ENCODE measurements at places on chromosomes 12 and 14.

DNA sequence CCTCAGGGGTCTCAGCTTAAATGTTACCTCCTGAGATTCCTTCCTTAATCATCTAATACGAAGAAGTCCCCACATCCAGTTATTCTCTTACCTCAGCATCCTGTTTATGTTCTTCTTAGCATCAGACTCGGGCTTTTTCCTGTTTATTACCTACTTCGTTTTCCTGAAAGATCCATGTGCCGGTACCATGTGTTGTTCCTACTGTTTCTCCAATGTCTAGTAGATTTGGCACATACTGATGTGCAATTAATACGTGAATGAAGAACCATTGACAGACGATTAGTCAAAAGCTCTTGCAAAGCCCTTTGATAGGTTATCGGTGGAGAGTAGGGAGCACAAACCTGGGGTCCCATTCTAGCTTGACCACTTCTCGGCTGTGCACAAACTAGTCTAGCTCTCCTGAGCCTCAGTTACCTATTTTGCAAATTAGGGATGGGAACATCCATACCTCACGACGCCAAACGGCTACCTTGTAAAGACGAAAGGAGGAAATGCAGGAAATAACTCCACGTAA lies 735 bp upstream of the MAPKAPK5 start:
- peak; percentile 6 for DNase-seq

DNA sequence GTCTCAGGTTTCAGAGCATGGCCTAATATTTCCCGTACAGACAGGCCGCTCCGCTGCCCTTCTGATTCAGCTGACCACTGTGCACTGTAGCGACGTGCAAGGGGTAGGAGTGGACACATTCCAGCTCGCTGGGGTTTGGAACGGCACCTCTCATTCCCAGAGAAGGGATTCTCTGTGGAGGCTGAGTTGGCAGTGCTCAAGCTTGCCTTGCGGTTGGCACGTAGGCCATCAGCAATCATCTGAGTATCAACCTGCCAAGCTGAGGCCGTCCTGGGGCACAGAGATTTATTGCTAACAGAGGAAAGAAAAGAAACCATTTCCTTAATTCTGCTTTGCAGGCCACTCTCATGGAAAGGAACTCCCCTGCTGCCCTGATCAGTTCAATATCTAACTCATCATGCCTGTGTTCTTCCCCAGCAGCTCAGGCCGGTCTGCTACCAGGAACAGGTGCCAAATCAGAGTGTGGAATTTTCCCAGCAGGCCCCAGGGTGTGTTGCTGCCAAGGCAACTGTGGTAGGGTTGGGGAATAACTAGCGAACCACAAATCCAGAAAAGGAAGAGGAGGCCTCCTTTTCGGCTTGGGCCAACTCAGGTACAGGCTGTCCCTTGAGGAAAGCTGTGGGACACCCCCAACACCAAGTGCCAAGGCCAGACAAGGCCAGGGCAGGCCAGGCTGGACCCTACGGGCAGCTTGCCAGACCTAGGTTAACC lies 92.5 kb downstream of the SSPN start:
- peak; percentile 20 for DNase-seq

- DNase-seq, result no peak
Measured at GRCh38 chr14:36315159-36315853, 5.1 kb downstream of the MBIP start.

GRCh38 chr14:103693515-103693914 lies 21.7 kb downstream of the XRCC3 start:
- DNase-seq, result no peak

GRCh38 chr12:76804435-76804976 lies 40.6 kb downstream of the ZDHHC17 start:
- DNase-seq, result no peak
